ENCODE measurements at places on chromosomes 2 and 18.

DNA sequence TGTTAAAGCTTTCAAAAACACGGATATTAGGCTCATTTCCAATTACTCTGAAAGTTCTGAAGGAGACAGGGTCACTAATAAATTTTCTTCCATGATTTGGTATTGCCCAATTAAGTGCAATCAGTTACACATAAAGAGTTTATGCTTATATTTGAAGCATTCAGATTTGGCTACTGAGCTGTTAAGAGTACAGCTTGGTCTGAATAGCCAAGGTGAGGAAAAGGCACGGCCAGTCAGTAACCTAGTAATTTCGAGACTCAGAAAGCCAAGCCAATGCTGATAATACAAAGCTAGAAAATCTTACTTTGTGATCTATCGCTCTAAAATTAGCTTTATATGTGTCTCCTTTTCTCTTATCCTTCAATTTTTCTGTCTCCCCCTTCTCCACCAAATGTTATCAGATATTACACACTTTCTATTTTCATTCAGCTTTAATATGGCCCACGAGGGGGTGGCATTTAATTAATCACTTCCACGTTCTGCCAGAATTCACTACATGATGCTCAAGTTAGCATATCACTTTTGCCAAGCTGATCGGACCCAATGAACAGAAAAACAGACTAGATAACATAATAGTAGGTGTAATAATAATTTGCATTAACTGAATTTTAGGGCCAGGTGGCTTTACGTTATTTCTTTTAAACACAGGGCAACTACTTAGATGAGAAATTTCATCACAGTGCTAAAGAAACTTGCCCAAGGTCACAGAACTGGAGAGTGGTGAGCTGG lies 138.4 kb downstream of the TCF4 start:
- no peak for DNase-seq

- DNase-seq = no peak
Measured at GRCh38 chr2:170822290-170823087, 5.8 kb downstream of the GAD1 start.

DNA sequence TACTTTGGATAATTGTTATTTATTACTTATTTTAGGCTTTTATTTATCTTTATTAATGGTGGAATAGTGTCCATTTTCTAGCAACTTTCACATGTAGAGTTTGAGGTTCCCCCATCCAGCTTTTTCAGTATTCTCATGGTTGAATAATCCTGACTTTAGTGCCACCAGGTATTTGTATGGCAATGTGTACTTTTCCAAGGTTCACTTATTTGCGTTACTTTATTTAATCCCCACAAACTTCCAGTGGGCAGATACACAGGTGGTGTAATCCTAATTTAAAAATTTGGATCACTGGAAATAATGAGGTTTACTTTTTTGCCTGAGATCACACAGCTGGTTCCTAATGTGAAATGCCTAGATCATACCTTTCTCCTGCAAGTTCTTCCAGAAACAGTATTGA lies 30.5 kb downstream of the NAB1 start:
- DNase-seq = no peak

- no peak for DNase-seq
Measured at GRCh38 chr2:127431408-127432023, 13.3 kb downstream of the PROC start.

DNA sequence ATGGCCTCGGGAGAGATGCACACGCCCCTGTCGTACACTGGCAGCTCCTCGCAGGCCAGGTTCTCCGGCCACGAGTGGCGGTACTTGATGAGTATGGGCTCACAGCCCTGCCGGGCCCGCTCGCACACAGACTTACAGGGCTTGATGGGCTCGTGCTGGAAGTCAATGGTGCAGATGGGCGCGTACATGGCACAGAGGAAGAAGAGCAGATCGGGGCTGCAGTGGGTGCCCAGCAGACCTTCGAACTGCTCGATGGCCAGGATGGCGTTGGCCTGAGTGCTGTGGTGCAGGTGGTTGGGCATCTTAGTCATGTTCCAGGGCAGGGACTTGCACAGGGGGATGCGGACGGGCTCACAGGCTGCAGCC lies 359 bp downstream of the FRZB start:
- no peak for DNase-seq

GRCh38 chr2:46134531-46135227 lies 162.5 kb upstream of the EPAS1 start:
- DNase-seq = no peak

- no peak for DNase-seq
Measured at GRCh38 chr2:155867564-155867963, 465.0 kb downstream of the NR4A2 start.

DNA sequence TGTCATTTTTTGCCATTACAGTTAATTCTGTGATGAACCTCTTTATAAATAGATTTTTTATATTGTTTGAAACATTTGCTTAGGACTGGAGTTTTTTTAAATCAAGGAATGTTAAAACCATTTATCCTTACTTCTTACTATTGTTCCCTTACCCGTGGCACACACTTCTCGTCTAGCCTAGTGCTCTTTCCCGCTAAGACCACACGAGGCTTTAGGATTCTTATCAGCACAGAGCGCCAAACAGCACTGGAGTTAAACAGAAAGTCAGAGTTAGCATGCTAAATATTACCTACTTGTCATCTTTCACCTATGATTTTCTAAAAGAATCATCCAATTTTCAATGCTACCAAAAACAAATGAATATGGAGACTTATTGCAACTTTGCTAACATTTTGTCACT lies 112.6 kb downstream of the TMEFF2 start:
- DNase-seq = no peak

GRCh38 chr2:135225781-135226180 lies 173.7 kb downstream of the RAB3GAP1 start:
- no peak for DNase-seq

DNA sequence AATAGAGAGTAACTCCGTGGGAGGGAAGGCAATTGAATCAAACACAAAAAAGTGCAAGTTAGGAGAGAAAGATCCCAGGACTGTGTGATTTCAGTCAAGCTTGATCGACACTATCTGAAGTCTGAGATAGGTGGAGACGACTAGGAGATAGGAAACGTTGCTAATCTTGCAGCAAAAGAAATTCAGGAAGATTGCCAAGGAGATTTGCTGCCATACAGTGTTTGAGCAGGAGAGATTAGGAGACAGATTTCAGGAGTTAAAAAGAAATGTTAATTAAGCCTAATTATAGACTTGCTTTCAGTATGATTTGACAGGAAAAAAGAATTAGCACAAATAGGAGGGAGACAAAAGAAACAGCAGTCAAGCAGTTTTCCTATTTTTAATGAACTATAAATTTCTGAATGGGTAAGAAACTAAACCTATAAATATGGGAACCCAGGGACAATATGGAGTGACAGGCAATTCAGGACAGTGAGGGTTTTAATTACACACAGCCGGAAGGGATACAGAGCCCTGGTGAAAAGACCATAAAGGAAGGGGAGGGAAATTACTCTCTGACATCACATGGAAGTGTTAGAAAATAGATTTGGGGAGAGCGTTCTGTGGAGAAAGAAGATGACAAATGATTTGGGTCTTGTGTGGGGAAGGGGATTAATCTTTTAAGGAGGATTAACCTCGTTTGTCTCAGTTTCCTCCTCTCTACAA lies 72.6 kb downstream of the SUCLG1 start:
- DNase-seq = no peak

DNA sequence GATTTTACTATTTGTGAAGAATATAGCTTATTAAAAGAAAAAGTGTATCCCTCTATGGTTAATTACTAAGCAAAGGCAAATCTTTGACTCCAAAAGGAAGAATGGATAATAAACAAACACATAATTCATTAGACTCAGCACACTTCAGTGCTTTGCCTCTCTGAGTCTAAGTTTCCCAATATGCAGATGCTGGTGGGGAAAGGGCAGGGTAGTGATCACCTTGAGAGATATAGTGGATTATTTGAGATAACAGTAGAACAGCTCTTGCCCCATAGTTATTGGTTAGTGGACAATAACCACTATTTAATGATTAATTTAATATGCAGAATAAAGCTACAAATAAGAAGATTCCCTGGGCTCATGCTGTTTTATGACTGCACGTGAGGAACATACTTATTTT lies 98.2 kb upstream of the SLC8A1 start:
- no peak for DNase-seq

DNA sequence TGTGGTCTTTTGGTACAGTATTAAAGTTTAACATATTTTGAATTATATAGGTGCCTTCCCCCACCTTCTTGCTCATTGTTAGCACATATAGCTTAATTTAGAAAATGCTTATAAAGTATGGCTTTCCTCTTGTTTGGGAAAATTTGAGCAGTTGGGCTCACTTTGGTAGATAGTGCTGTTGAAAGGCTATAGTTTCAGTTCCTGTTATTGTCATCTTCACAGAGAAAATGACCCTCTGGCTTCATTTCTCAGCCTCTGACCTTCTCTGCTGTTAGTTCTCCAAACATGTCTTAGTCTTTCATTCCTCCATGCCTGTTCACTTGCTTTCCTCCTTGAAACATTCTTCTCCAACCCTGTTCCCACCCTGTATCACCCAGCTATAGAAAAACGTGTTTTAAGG lies 200.6 kb downstream of the WDR7 start:
- DNase-seq = no peak

DNA sequence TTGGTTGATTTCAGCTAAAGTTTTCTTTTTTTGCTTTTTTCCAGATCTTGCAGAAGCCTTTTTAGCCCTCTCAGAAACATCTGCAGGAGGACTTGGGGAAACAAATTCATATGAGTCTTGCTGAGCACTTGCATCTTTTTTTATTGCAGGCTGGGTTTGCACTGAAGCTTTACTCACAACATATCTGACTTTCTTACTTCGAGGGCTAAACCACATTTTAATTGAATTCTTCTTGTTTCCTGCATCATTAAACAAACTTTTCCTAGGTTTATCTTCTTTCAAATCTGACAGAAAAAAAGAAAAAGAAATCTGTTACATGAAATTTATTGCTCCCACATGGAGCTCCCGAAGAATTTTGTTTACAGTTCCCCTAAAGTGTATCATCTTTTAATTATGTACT lies 28.3 kb downstream of the BARD1 start:
- DNase-seq = no peak

- no peak for DNase-seq
Measured at GRCh38 chr2:211816754-211817153, 721.8 kb downstream of the ERBB4 start.

GRCh38 chr2:42924418-42924886 lies 132.1 kb upstream of the HAAO start:
- no peak for DNase-seq

GRCh38 chr2:160440888-160441287 lies 52.7 kb downstream of the RBMS1 start:
- no peak for DNase-seq

DNA sequence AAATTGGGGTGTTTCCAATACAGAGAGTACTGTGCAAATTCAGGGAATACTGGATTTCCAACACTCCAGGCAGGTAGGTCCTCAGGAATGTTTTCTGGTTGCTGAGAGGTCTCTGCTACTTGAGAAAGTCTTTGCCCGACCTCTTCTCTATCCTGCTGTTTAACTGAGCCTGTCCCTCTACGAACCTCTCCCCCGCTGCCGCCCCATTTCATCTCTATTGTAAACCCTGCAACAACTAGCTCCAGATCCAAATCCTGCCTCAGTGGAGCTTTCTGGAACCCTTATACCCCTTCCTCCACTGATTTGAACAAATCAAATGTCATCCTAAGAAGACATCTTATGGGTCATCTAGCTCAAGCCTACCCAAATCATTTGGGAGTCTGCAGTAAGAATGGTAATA lies 1.3 kb downstream of the EIF4E2 start:
- DNase-seq = no peak

- no peak for DNase-seq
Measured at GRCh38 chr2:42105330-42106256, 57.8 kb downstream of the PKDCC start.

DNA sequence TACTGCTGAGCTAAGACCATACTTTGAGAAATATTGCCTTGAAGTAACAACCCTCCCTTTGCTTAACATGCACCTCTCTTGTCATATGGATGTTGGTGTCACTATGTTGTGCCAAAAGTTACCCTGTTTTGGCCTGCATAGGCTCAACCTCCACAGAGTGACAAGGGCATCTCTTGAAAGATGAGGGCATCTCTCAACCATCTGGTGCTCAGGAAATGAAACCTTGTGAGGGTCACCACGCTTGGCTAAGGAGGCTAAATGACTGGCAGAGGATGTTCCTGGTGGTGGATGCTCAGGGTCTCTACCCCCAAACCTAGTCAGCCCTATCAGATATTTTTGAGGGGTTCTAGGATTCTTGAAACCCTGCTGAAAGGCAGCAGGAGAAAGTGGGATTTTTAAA lies 2.3 kb downstream of the LHCGR start:
- no peak for DNase-seq

DNA sequence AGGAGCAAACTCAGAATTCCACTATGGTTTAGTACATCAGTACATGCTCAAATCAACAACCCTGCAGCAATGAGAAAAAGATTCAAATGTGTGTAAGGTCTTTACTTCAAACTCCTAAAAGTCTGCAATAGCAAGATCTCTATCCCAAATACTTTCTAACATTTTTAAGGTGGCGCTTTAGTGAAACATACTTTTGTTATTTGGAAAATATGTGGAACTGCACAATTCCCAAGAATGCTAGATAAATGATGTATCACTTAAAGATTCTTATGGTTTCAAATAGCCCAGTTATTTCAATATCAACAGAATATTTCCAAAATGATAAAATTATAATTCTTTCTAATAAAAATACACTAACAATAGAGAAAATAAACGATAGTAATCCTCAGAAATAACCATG lies 227.6 kb upstream of the SMAD7 start:
- no peak for DNase-seq

DNA sequence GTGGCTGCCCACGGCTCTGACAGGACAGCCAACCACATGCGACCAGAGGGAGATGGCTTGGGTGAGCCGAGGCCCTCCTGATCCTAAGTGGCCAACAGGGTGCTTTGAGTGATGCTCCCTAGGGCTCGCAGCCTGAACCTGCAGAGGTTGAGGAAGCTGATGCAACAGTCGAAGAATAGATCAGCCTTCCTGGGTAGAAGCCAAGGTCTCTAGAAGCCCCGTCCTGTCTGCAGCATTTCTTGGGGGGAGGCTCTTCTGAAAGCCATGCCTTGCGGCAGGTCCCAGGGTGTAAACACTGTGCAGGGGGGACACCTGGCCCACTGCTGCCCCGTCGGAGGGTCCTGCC lies 136.4 kb downstream of the HDAC4 start:
- no peak for DNase-seq

DNA sequence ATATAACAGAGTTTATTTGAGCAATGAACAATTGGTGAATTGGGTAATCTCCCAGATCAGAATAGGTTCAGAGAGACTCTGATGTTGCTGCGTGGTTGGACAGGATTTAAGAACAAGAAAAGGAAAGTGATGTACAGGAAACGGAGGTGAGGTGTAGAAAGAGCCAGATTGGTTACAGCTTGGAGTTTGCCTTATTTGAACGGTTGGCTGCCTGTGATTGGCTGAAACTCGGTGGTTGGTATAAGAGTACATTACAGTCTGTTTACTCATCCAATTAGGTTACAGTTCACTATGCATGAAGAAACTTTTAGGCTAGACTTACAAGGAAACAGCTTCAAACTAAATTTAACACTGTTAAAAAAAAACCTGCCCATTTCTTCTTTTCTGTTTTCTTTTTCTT lies 68.0 kb upstream of the CABLES1 start:
- DNase-seq = no peak

DNA sequence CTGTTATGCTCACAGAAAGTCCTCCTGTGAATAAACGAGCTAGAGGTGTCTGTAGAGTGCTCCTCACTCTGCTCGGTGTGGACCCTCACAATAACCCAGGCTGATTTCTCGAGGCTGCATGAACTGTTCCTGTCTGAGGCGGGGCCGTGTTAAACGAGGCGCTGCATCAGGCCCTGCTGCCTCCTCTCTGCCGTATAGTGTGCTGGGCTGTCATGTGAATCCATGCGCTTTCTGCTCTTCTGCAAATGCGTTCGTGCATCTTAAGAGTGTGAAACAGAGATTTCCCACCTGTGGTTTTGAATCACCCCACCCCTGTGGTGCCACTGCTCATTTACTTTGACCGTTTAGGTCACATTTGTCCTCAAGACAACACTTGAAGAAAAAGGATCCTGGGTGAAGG lies 26.2 kb downstream of the TRAF3IP1 start:
- DNase-seq = no peak
